ENCODE measurements at places on chromosomes 2 and 18.

GRCh38 chr2:99389371-99389770 lies 52.2 kb downstream of the EIF5B start:
- DNase-seq = no peak

- DNase-seq = no peak
Measured at GRCh38 chr2:191892391-191892790, 45.5 kb upstream of the CAVIN2 start.

DNA sequence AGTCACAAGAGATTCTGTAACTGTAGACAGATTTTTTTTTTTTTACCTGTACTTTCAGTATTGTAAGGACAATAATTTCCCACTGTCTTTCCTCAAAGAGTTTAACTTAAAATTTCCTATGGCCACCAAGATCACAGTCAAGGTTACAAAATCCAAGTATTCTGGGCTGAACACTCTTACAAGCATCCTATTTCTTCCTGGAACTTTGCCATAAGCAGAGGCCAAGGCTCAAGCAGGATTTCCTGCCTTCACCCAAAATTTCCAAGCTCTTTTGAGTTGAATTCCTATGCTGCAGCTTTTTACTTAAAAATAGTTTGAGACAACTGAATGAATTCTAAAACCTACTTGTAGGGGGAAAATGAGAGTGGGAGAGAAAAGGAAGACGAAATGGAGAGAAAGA lies 299.4 kb downstream of the ZNF516 start:
- DNase-seq = no peak

GRCh38 chr2:191645434-191646162 lies 32.3 kb upstream of the NABP1 start:
- DNase-seq = no peak

GRCh38 chr2:218880859-218881594 lies 375 bp downstream of the WNT10A start:
- no peak for DNase-seq

DNA sequence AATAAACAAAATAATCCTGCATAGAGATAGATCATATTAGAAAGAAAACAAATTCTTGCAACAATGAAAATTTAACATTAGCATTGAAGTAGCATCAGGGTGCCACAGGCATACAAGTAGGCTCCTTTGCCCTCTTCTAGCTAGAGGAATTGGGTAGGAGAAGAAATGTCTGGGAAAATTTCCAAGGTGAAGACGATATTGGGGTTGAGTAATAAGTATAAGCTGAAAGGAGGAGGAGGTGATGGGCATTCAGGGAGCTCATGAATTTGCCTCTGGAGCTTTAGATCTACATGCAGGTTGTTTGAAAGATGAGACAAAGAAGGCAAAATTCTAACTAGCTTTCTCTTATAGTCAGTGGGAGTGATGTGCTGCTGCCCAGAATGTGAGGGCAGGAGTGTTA lies 504.9 kb downstream of the CCDC85A start:
- DNase-seq = no peak

GRCh38 chr2:176174824-176175708 lies 13.4 kb upstream of the HOXD1 start:
- no peak for DNase-seq

GRCh38 chr2:96934182-96934495 lies 52.2 kb downstream of the FAM178B start:
- no peak for DNase-seq

GRCh38 chr18:47389210-47389609 lies 137.8 kb upstream of the SKOR2 start:
- DNase-seq = no peak

- DNase-seq = no peak
Measured at GRCh38 chr2:25073025-25073424, 31.1 kb downstream of the EFR3B start.

DNA sequence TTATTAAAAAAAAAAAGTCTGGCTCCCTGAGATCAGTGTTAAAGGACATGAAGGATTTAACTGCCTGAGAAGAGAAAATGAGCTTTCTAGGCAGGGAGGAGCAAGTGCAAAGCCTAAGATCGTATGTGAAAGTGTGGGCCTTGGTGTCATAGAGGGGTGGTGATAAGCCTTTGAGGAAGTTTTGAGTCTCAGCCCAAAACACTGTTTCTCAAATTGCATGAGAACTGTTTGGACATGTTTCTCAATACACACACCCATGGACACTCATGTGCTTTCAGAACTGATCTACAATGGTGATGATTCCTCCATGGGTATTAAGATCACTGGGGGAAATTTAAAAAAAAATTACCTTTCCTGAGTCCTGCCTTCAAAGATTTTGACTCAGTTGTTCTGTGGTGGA lies 336.7 kb upstream of the RND3 start:
- DNase-seq = no peak

- DNase-seq = no peak
Measured at GRCh38 chr2:199458009-199458805, 468 bp upstream of the SATB2 start.

DNA sequence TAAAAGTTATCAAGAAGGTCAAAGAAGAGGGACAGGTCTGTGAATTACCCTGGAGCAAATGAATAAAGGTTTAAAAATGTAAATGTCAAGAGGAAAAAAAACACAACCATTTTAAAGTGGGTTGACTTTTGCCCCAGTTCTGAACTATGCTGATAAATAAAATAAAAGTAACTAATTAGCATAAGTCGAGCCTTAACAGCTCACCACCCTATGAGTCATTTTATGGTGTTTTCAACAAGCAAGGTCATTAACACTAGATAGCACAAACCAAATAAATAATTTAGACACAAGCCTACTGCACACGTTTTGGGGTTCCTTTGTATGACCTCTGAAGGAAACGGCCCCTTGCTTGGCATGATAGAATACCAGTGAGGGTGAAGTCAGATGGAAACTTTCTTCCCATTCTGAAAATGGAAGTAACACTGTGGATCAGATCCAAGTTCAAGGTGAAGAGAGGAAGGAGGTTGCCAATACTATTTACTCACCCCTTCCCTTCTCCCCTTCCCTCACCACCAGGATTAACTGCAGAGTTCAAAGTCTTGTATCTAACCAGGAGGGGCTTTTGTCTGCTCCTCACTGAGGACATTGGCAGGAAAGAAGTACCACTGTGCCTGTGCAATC lies 380.0 kb upstream of the ACVR2A start:
- no peak for DNase-seq

DNA sequence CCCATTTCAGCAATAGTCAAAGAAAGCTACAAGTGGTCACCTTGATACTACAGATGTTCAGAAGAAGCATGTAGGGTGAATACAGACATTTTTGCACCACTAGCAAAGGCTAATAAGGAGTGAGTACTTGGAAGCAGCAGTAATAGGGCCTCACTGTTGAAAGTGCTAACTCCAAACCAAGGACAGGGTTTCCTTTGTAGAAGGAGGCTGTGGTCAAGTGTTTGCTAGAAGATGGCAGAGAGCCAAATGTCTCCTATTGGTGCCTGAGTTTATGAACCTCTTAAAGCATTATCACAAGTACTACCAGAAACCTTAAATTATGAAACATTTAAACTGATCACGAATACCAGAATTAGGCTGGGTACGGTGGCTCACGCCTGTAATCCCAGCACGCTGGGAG lies 308.1 kb downstream of the ZEB2 start:
- DNase-seq = no peak

DNA sequence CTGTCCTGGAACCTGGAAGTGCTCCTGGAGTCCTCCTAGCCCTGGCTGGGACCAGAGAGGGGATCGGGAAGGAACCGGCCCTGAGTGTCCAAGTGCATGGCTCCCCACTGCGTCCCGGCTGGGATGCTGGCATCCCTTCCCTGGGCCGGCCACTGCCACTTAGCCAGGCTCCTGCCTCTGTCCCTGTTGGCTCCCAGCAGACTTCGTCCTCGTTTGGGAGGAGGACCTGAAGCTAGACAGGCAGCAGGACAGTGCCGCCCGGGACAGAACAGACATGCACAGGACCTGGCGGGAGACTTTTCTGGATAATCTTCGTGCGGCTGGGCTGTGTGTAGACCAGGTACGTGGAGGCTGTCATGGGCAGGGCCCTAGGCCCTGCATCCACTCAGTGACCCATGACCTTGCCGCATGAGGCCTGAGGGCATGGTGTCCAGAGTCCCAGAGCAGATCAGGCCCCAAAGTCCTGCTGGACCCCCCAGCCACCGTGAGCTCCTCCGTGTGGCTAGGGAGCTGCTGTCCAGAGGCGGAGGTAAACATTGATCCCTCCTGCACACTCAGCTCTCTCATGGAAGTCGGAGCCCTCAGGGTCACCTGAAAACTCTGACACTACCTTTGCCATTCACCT lies 7.1 kb downstream of the ANO7 start:
- DNase-seq = no peak

- DNase-seq = no peak
Measured at GRCh38 chr2:178025551-178026185, 46.9 kb downstream of the PDE11A start.

GRCh38 chr2:205878999-205879762 lies 196.9 kb downstream of the NRP2 start:
- no peak for DNase-seq

DNA sequence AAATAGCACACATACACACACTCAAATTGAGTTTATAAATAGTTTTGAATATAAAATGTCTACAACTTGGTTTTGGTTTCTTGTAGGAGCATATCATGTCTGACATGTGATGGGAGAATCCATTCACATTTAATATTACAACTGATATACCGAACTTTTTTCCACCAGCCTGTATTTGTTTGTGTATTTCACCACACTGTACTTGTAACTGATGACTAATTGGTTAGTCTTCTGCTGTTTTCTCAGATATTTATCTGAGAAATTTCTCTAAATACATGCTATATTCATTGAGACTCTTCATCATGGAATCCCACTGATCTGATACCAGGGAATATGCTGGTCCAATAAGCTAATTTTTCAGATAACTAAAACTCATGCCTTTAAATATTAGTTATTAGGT lies 56.3 kb upstream of the UBXN4 start:
- no peak for DNase-seq

DNA sequence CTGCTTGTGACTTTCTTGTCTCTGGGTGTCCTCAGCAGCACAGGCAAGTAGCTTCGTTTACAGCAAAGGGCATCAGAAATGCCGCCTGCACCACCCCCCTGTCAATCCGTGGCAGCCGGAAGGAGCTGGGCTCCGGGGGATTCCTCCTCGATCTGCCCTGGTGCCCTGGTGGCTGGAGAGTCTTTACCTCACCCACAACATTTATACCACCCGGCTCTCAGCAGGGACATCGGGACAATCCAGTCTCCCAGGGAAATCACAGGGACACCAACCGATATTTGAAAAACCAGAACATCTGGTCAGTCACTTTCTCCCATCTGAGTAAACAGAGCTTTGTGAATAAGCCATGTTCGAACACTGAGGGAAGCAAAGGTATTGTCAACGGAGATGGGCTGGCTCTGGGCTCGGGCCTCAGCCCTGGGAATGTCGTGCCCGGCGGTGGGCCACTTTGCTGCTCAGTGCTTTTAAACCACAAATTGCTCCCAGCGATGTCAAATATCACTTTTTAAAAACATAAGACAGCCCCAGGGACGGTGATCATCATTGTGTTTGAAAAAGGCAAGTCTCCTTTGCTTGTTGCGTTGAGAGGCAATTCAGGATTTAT lies 210.0 kb upstream of the SALL3 start:
- DNase-seq = no peak

- no peak for DNase-seq
Measured at GRCh38 chr2:75564026-75564688, 3.4 kb upstream of the EVA1A start.

DNA sequence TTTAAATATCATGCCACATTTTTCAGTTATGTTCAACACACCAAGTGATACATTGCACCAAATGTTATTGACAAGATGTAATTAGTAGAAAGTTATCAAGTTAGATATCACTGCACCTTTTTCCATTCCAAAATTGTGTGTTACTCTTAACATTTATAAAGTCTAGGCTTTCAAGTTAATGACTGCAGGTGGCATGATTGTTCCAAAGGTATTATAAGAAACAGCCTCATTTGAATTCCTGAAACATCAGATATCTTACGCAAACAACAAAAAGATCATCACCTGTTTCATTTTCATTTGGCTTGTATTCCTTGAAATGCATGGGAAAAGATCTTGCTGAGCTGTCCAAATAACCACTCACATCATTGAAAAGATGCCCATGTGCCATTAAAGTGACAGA lies 1528.2 kb upstream of the ZEB2 start:
- DNase-seq = no peak

- DNase-seq = no peak
Measured at GRCh38 chr2:240567137-240567871, 980 bp upstream of the RNPEPL1 start.

- no peak for DNase-seq
Measured at GRCh38 chr2:238573916-238574315, 147.2 kb downstream of the ASB1 start.

- no peak for DNase-seq
Measured at GRCh38 chr2:53842891-53843290, 16.9 kb downstream of the GPR75 start.

- DNase-seq = no peak
Measured at GRCh38 chr2:207188626-207189419, 23.1 kb upstream of the KLF7 start.

DNA sequence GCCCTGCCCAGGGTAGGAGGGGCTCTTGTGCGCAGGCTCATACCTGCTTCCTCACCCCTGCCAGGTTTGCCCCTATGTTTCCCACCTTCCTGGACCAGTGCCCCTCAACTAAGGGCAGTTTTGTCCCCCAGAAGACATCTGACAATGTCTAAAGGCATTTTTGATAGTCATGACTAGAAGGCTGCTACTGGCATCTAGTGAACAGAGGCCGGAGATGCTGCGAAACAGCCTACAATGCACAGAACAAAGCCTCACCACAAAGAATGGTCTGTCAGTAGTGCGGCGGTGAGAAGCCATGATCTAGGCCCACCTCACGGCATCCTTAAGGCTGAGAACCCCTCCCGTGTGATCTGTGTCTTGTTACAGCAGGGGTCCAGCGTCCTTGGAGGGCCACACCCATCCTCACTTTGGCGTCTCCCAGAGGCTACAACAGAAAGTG lies 96.0 kb downstream of the TMEM17 start:
- DNase-seq = no peak

DNA sequence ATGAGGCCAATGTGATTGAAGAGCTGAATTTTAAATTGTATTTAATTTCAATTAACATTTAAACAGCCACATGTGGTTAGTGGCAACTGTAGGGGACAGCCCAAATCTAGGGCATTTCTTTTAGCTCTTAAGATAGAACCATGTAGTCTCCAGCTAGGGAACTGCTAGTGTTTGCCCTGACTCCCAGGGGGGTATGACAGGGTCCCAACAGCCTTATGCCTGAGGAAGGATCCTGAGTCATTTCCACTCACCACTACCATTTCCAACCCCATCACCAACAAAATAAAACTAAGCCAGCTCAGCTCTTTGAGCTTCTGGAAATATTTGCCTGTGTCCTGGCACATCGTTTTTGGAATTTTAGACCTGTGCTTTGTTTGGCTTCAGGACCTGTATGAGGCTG lies 13.7 kb upstream of the GMCL1 start:
- DNase-seq = no peak

- no peak for DNase-seq
Measured at GRCh38 chr2:47274054-47274782, 119.1 kb upstream of the STPG4 start.

- DNase-seq = no peak
Measured at GRCh38 chr2:17660219-17660618, 93.4 kb downstream of the SMC6 start.

DNA sequence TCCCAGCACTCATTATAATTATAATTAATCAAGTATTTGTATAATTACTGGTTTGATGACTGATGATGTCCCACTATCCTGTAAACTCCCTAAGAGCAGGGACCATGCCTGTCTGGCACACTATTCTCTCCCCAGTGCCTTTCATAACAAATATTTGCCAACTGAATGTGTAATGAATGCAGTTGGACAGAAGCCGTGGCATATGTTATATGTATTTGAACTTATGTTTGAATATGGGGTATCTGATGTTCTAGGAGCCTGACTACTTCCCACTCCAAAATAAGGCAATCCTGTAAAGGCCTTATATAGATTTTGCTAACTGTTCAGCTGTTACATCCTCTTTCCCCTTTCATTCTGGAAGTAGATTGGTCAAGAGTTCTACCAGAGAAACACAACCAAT lies 19.7 kb downstream of the OSBPL6 start:
- DNase-seq = no peak
